Mesothelial cell of epicardium (in vitro differentiated cells): ENCODE measurements at places on chromosomes 11 and 22.

DNA sequence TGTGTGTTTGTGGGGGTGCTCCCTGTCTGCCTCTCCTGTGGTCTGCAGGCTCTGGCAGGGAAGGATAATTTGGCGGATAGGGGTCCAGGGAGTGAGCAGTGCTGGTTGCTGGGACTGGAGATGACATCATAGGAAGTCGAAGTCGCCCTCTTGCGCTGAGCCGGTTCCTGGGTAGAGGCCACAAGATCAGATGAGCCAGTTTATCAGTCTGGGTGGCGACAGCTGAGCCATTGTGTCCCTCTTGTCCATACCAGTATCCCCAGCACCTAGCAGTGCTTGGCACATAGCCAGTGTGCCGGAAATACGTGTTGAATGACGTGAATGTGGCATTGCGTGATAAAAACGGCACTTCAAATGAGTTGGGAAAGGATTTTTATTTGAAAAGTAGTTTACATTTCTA, 9.8 kb downstream of the APOL5 start:
- no peak for DNase-seq

DNA sequence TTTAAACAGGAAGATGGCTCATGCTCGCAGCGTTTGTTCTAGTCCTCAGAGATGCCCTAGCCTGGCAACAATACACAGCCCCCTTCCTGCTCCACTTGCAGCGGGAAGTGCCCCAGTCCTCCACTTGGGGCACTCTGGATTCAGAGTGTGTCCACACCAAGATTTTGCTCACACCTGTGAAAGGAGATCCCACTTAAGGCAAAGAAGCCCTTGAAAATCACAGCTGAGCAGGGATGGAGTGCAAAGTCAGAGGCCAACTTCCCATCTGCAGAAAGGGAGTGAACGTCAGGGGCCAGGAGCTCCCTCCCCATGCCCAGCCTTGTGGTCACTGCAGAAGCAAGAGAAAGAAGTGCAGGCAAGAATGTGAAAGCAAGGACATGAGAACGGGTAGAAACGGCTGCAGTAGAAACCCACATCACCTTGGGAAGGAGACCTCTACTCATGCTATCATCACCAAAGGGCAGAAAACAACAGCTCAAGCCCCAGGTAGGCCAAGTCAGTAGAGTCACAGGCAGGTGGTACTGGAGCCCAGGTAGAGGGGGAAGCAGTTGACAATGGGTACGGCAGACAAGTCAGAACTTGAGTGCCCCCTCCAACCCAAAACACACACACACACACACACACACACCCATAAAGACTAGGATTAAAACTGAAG, 157.4 kb downstream of the BUD13 start:
- no peak for DNase-seq

GRCh38 chr11:105524286-105524685, 85.6 kb upstream of the GRIA4 start:
- no peak for DNase-seq

DNA sequence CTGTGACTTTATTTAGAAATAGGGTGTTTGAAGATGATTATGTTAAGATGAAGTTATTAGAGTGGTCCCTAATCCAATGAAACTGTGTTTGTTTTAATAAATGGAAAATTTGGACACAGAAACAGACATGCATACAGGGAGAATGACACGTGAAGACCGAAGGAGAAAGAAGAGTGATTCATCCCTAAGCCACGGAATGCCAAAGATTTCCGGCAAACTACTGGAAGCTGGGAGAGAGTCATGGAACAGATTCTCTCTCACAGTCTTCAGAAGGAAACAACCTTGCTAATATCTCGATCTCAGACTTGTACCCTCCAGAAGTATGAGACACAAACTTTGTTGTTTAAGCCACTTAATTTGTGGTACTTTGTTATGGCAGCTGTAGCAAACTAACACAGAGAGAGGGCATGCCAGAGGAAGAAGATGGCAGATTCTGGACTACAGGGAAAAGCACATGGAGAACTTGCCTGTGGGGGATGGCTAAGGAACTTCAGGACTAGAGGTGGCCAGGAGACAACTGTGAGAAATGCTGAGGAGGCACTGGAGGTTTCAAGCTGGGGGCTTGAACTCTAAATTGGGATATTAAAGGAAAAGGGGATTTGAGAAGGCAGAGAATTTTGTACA, 733.5 kb upstream of the CCDC90B start:
- no peak for DNase-seq

GRCh38 chr22:17808693-17809403, 34.6 kb upstream of the BID start:
- DNase-seq: peak; percentile 76

DNA sequence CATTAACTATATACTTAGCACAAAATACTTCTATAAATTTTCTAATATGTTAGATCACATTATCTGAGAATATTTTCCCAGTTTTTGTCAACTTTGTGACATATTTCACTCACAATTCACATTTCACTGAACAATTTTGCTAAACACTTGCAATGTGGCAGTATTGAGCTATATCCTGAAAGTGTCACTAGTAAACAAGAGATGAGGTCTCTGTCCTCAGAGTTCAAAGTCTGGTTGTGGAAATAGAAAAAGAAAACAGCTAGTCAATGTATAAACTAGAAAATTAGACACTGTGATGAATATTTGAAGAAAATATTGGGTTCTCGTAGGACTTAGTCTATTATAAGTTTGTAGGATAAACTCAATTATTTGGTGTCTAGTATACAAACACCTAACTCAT, 87.4 kb upstream of the CHORDC1 start:
- no peak for DNase-seq

DNA sequence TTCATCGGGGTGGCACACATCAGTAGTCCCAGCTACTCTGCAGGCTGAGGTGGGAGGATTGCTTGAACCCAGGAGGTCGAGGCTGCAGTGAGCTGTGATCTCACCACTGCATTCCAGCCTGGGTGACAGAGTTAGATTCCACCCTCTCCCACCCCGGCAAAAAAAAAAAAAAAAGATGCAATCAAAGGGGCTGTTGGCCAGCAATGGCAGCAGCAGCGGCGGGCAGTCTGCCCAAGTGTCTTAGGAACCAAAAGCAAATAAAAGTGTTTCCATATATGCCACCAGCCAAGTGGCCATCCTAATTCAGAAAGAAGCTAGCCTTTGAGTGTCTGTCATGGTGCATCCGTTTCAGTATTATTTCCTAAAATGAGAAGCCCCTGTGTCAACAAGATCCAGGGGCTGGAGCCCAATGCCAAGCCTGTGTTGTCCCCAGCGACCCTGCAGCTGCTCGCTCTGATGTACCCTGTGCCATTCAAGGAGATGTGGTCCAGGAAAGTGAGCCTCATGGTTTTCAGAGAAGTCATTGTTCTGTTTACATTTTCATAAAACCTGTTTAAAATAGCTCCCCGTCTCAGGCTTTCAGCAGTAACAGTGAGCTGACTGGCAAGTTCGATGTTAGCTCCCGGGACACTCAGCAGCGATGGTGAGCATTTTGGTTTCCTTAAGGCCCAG, 12.5 kb downstream of the CDPF1 start:
- DNase-seq: no peak

DNA sequence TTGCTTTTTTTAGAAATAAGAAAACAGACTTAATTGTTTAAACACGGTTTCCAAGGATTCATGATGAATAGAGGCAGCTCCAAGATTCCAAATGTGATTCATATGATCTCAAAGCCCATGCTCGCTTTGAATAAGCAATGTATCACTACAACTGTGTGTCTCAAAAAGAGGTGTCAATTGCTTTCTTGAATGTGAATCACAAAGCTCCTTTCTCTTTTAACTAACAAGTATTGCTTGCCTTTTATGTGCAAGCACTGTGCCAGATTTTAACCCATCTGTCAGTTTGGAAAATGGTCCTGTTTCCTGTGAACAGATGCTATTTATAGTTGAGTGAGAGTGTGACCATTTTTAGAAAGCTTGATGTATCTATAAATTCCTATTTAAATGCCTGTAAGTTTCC, 6.5 kb downstream of the OOSP1 start:
- DNase-seq: no peak

- DNase-seq: peak; percentile 33
Measured at GRCh38 chr22:44572414-44573207, 74.6 kb upstream of the RTL6 start.

DNA sequence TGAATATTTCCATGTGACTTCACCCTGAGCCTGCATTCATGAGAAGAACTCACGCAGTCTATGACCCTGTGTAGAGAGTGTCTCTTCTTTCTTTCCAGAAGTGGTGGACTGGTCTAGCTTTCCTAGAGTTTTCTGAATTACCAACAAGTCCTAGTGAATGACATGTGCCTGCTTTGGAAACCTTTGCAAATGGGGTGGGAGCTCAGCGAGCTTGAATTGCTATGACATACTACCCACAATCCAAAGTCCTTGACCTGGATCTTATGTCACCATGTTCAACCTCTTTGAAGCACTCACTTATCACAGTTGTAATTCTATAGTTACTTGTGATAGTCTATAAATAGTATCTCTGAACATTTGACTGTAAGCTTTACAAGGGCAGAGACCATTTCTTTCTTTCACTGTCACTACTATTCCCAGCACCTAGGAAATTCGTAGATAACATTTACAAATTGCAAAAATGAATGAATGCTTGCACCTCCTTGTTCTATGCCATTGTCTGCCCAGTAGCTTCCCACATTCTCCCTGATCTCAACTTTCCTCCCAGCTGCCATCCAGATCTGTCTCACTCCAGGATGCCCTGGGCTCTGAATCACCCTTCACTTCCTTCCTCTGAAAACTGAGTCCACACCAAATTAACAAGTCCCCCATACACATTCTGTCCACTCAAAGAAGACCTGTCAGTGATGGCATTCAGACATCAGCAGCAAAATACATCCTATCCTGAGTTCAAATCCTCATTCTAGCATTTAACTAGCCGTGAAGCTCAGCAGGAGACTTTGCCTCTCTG, 201.9 kb upstream of the SESN3 start:
- DNase-seq: no peak

DNA sequence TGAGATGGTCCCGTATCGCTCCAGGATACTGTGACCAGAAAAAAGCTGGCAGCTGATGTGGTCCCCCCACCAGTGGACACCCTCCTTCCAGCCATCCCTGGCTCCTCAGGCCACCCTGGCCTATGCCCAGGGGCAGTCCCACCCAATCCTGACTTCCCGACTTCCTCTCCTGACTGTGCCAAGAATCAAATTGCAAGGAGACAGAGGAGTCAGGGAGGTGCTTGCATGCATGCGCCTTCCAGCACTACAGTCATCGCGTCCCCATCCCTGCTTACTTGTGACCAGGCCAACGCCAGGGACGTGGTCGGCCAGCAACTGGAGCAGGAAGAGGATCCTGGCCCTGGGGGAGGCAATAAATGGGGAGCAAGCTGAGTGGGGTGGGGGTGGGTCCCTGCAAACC, 3.6 kb upstream of the FREY1 start:
- DNase-seq: no peak

- DNase-seq: no peak
Measured at GRCh38 chr22:28029201-28029948, 110.3 kb upstream of the PITPNB start.

GRCh38 chr22:25208743-25209505, 9.3 kb downstream of the CRYBB3 start:
- no peak for DNase-seq

DNA sequence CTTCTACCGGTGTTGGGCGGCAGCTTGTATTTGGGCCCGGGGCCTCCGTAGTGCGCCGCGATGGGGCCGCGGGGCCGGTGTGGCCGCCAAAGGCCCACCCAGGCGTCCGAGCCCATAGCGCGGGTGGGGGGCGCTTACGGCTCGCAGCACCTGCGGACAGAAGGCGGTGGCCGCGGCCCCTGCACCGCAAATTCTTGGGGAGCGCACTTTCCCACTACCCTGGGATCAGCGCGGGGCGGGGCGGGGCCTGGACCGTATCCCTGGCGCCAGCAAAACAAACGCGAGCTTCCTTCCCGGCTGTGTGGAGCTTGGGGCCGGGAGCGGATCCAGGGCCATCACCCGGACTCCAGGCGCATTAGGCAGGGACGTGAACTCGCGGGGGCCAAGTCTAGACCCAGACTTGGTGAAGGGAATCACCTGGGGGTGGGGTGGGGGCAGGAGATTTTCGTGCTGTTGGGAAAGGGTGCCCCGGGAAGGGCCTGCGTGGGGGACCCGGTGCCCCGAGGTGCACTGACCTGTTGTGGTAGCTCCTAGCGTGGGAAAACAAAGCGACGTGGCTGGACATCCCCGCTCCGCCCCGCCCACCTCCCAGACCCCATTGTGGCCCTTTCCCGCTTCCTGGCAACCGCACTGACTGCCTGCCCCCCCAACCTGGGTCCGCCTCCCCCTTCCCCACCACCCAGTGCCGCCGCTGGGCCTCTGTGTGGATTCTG, 2.3 kb upstream of the TYMP start:
- no peak for DNase-seq

DNA sequence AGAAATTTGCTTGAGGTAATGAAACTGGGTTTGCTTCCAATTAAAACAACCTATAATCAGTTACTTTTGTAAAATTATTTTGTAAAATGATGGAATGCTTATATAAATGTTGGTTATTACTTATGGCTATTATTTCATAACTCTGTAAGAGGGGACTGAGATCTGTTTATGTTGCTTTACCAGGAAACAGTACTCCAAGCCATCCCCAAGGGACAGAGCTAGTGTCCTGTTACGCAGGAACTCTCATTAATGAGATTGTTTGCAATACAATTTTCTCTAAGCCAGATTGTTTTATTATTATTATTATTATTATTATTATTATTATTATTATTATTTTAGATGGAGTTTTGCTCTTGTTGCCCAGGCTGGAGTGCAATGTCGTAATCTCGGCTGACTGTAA, 2.3 kb upstream of the NOX4 start:
- no peak for DNase-seq

GRCh38 chr11:35938231-35938630, 5.6 kb upstream of the LDLRAD3 start:
- no peak for DNase-seq

DNA sequence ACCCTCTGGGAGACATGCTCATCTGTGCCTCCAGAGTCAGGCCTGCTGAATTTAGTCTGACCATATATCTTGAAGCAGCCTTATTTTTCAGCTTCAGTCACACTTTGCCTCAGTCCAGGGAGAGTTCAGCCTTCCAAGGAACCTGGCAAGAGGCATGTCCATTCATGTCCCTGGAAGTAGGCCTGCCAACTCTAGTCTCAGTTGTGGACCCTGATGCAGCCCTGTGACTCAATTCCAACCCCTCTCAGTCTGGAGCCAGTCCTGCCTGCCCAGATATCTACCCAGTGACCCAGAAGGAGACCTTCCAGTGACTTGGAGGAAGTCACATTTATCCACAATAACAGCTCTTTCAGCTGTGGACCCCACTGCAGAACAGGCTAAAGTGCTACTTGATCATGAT, 566.6 kb downstream of the TMEM135 start:
- no peak for DNase-seq

GRCh38 chr11:121553389-121553788, 100.6 kb upstream of the SORL1-AS1 start:
- DNase-seq: no peak
